AG09319 (cell line): ENCODE measurements at places on chromosomes 7 and 10.

GRCh38 chr10:73553761-73554160, 37.4 kb downstream of the USP54 start:
- DNase-seq: no peak

- DNase-seq: no peak
Measured at GRCh38 chr7:138853448-138853847, 55.5 kb upstream of the ATP6V0A4 start.

- peak; percentile 65 for DNase-seq
Measured at GRCh38 chr10:74113546-74113945, 37.1 kb downstream of the AP3M1 start.

- no peak for DNase-seq
Measured at GRCh38 chr10:114669648-114670047, 11.6 kb upstream of the ABLIM1 start.

- DNase-seq: no peak
Measured at GRCh38 chr10:44960482-44961229, 1.1 kb downstream of the RASSF4 start.

GRCh38 chr10:104935656-104936055, 294.6 kb downstream of the SORCS3 start:
- no peak for DNase-seq

DNA sequence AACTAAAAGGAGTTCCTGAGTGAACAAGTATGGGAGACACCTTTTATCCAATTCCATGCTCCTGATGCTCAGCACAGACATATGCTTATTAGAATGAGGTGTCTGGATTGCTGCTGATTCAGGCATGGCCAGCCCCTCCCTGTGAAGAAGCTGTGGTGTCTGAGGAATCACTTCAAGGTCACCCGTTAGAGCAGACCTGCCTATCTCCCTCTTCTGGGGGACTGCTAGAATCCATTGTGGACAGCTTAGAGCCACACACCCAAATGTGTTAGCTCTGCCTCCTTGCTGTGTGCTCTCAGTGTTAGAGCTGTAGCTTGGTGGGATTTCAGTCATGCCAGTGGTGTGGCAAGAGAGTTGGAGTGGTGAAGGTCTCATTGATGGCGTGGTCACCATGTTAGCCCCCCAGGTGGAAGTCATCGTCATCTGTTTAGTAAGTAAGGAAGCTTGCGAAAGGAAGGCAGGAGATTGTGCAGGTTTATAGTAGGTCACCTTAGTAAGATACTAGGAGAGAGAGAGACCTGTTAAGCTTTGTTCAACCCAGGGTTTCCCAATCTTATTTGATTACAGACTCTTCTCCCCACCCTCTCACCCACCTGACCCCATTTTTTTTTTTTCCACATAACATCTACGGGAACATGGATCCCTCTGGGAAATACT, 12.8 kb downstream of the PRXL2A start:
- no peak for DNase-seq

DNA sequence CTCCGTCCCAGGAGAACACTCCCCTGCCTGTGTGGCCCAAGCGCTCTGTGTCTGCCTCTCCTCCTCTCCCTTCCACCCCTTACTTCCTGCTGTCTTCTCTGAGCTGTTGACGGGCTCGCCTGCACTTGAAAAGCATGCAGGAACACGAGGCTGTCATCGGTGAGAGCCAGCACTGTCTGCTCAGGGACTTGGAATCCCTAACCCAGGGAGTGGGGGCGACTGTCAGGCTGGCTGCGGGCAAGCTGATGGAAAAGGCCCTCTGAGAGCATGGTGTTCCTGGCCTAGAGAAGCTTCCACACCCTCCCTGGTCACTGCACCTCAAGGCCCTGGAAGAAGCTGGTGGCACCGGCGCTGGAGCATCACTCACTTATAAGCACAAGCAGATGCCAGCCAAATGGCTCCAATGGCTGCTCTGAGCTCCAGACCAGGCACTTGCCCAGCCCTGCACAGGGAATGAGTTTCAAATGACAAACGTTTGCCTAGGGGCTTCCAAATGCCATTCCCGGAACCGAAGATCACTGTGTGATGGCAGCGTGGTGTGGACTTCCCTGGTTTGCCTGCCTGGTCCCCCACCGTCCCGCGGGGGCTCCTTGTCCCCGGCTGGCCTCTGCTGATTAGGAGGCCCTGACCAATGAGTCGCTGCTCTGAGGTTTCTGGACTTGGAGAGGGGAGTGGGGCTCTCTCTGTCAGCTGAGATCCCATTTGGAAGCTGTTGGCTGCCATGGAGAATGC, 56.7 kb upstream of the EBF3 start:
- no peak for DNase-seq
